ENCODE measurements at places on chromosomes 1 and 21.

DNA sequence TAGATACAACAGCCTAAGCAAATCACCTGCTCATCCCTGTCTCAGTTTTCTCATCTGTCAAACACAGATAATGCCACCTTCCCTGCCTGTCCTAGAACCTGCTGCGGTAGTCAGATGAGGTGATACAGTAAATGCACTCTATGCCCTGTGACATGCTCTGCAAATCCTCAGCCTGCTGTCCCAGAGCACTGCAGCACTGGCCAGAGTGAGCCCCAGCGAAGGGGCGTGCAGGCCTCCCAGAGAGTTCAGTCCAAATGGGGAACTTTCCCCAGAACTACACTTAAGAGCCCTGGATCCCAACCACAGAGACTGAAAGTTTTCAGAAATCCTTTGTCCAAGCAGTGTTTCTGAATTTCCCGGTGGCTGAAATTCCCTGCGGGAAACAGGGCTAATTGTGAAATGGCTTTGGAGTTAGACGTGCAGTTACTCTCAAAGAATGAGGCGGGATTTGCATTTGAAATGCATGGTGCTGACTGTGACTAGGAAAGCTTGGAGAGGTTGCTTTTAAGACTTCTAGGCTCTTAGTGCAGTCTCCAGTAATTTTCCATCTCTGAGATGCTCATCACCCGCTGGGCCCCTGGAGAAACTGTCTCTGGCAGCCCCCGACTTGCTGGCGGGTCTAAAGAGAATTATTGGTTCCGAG, 206.5 kb upstream of the AJAP1 start:
- no peak for DNase-seq

- no peak for DNase-seq
Measured at GRCh38 chr1:154485106-154485505, 16.9 kb upstream of the TDRD10 start.

DNA sequence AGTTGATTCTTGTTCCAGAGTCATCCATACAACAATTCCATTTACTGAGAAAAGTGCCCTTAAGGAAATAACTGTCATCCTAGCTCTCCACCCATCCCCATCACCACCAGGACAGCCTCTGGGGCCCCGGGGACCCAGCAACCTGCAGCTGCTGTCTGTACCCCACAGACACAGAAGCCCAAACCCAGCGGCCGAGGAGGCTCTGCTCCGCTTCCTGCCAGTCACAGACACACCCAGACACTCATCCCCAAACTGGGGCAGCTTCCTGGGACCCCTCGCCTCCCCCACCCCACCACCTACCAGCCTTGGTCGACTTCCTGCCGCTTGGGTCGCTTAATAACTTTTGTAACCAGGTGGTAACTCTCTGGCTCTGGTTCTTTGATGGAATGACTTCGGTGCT, 121.6 kb upstream of the SLC25A33 start:
- DNase-seq: no peak

DNA sequence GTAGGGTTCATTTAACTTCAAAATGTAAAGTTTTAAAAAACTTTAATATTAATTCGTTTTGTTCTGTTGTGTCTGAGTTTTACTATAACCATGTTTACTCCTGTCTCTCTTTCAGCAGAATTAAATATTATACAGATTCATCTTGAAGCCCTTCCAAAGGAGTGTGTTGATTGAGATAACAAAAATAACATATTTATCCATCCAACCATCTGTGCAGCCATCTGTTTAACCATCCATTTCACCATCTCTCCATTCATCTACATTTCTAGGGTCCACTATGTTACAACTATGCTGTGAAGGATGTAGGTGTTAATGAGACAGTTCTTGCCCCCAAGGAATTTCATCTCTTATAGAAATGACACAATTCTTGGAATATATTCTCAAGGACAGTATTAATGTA, 36.0 kb upstream of the GNG12 start:
- no peak for DNase-seq

DNA sequence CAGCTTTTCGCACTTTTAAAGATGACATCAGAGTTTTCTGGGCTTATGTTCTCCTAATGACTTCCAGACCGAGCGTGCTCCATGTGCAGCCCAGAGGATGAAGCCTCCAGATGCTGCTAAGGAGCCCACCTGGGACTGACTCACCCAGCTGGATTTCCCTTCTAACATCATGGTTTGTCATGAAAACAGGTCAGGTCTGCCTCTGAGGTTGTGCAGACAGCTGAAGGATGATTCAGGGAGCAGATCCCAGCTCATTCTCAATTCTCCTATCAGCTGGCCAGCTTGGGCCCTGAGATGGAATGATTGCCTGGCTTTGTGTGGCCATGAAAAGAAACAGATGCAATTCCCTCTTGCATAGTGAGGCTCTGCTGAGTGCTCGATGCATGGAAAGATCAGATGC, 123.9 kb upstream of the DUSP10 start:
- DNase-seq: no peak

DNA sequence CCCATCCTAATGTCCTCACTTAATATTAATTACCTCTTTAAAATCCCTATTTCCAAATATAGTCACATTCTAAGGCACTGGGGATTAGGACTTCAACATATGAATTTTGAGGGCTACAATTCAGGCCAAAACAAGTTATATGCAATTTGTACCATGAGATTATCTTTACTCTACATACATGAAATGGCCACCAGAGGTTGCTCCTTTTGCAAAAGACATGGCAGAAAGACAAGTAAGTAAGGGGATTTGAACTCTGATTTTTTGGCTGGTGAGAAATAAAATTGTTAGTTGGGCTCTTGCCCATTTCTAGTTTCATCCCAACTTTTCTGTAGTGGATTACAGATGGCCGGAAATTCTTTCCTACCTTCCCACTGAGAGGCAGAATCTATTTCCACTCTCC, 4.8 kb upstream of the ALG6 start:
- no peak for DNase-seq

DNA sequence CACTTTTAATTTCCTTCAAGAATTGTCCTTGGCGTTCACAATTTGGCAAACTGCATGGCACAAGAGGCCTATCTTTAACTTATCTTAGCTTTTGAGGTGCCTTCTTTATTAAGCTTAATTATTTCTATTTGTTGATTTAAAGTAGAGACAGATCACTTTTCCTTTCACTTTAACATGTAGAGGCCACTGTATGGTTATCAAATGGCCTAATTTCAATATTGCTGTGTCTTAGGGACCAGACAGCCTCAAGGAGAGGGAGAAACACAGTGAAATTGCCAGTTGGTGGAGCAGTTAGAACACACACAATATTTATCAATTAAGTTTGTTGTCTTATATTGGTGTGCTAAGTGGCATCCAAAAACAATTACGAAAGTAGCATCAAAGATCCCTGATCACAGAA, 1013.9 kb downstream of the KCNT2 start:
- DNase-seq: no peak

- DNase-seq: no peak
Measured at GRCh38 chr21:38654580-38654979, 151.1 kb upstream of the ETS2 start.

DNA sequence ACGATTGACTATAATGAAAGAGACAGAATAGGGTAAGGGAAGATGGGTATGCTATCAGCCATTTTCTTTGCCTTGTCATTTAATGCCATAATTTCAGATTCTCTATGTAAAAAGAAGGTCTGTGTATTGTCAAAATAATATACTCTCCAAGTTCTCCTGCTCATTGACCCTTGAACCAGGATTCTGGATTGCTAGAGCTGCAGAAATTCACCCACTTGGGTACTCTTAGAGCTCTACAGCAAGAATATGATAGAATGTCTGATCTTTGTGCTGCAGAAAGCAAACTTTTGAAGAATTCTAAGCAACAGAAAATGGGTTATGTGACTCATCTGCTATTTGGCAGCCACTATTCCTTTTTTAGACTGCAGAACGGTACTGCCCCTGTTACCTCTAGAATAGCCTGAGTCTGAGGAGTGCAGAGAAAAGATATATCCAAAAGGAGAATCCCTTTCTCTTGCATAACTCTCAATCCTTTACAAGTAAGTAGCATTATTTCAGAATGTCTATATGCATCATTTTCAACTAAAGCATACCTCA, 78.2 kb upstream of the TENT5C start:
- DNase-seq: no peak

GRCh38 chr1:215079456-215079855, 3.1 kb upstream of the KCNK2 start:
- DNase-seq: no peak

DNA sequence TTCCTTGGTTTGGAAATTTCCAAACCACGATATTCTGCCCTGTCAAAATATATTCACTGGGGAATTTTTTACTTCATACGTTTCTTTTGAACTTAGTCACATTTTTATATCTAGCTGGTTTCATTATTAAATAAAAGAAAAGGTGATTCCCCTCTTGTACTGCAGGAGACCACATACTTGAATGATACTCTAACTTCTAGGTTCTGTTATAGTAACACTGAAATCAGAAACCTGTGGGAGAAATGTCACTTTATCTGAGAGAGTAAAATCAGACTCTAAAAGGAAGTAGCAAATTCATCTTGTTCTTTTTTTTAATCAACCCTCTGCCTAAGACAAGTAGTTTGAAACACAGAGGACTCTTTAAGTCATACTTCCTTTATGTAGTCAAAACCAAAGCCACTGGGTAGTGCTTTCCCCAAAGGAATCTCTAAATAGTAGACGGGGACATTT, 34.4 kb downstream of the MRPL39 start:
- no peak for DNase-seq

GRCh38 chr1:226432586-226433340, 24.9 kb upstream of the PARP1 start:
- DNase-seq: no peak

DNA sequence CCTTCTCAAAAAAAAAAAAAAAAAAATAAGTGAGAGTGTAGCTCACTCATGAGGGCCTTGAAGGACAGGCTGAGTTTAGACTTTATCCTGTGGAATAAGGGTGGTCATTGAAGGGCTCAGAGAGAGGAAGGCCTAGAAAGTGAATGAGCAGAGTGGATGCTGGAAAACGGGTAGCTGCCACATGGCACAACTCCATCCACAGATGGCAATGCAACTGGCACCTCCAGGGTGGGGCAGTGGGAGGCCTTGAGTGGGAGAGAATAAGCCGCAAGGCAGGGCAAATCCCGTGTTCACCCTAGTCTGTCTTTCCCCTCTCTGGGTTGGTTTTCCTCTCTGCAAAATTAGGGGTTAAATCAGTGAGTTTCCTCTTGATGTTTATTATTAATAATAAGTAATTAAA, 3.1 kb downstream of the TNNI1 start:
- no peak for DNase-seq

- no peak for DNase-seq
Measured at GRCh38 chr1:5962265-5963105, 29.7 kb downstream of the NPHP4 start.

- no peak for DNase-seq
Measured at GRCh38 chr1:8004803-8005573, 21.1 kb downstream of the ERRFI1 start.

Measured in stimulated activated CD4-positive, alpha-beta T cell treated with anti-CD3 and anti-CD28 coated beads, Interleukin-15, amount 100 ng/mL, for 48 hours (primary cell).